ENCODE measurements at places on chromosomes 3 and 15. TPM values are rescaled to one million over a fixed set of nuclear protein-coding genes. Genes with fewer than 3 reads are reported as not detected.

Gene GPR149
- not detected for polyA plus RNA-seq

GRCh38 chr15:93070551-93071296 is 18.3 kb downstream of the RGMA start:
- DNase-seq = no peak

- DNase-seq = peak; percentile 98
Observed at GRCh38 chr3:153052096-153052460, 109.9 kb upstream of the RAP2B start.

- DNase-seq = no peak
Observed at GRCh38 chr3:140349938-140350337, 327.9 kb upstream of the TRIM42 start.

GRCh38 chr3:13152826-13153710 is 79.8 kb upstream of the IQSEC1 start:
- no peak for DNase-seq

Gene LDHAL6B
- polyA plus RNA-seq = not detected

DNA sequence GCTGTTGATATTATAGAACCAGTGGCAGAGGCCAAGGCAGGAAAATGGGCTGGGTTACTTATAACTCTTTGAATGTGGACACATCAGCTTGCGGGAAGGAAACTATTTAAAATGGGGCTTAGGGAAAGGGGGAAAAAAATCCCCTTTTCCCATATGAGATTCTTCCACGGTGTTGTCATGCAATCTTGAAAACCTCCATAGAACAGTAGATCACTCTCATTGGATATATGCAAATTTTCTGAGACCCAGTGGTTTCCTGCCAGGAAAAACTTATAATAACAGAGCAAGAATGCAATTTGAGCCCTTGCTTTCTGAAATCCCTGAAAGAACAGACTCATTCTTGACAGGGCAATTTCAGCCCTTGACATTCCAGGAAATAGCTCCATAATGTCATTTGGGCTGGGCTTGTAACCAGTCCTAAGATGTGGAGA is 31.1 kb downstream of the TMEM212 start:
- DNase-seq = peak; percentile 95
